PC-3 (cell line): ENCODE measurements at places on chromosomes 11 and 22. TPM values are rescaled to one million over a fixed set of nuclear protein-coding genes. Genes with fewer than 3 reads are reported as not detected.

APOL5 gene
- not detected in 2 replicates for total RNA-seq

CHRDL2 gene
- total RNA-seq = not detected in 2 replicates

F2 gene
- not detected in 2 replicates for total RNA-seq

OR4C6 gene
- total RNA-seq = not detected in 2 replicates

TNRC6B gene
- total RNA-seq = 15.1 and 21.3 TPM in 2 replicates

PCNX3 gene
- 53.6 and 69.9 TPM in 2 replicates for total RNA-seq
